Muscle of leg (tissue), 16 donors: ENCODE measurements at places on chromosomes 5 and 9. TPM values are rescaled to one million over a fixed set of nuclear protein-coding genes. Genes with fewer than 3 reads are reported as not detected.

The EGR1 gene
- total RNA-seq: 31.6 TPM

The PCDHB9 gene
- total RNA-seq: 1.3 TPM

The PRLR gene
- total RNA-seq: 1.1 TPM

The SLC35A4 gene
- total RNA-seq: 10.1 TPM

- no peak for DNase-seq
- H3K27me3 ChIP-seq: no peaks in the 10 kb centered on the region
- no peak overlapping the region for H3K4me3 ChIP-seq
- H3K36me3 ChIP-seq: no peaks in the 10 kb centered on the region
These were observed 46.6 kb upstream of the C5orf58 start for GRCh38 chr5:170186156-170186555.

DNA sequence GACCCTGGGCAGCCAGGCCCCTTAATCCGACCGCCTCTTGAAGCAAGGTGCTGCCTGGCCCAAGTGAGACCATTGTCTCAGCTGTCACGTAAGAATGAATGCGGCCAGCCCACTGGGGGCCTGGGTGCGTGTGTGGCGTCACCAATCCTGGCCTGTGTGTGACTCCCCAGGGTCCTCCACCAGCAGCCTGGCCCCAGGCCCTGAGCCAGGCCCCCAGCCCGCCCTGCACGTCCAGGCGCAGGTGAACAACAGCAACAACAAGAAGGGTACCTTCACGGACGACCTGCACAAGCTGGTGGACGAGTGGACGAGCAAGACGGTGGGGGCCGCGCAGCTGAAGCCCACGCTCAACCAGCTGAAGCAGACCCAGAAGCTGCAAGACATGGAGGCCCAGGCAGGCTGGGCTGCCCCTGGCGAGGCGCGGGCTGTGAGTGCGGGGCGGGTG, 124.2 kb downstream of the WNK2 start:
- no peaks in the 10 kb centered on the region for H3K27me3 ChIP-seq
- peaks cover 35% of the 10 kb centered on the region for H3K4me1 ChIP-seq
- H3K4me3 ChIP-seq: no peak overlapping the region
- no peak overlapping the region for H3K27ac ChIP-seq
- peaks cover 3% of the 10 kb centered on the region for H3K36me3 ChIP-seq
- no peak for DNase-seq

- DNase-seq: no peak
- no peaks in the 10 kb centered on the region for H3K36me3 ChIP-seq
- no peak overlapping the region for H3K4me3 ChIP-seq
- no peak overlapping the region for H3K27ac ChIP-seq
- H3K27me3 ChIP-seq: no peaks in the 10 kb centered on the region
These were observed 78.0 kb downstream of the HMHB1 start for GRCh38 chr5:143889986-143890385.

- H3K36me3 ChIP-seq: no peaks in the 10 kb centered on the region
- no peak for DNase-seq
- peaks cover 2% of the 10 kb centered on the region for H3K4me1 ChIP-seq
- H3K27ac ChIP-seq: no peak overlapping the region
These were observed 38.8 kb downstream of the FOXI1 start for GRCh38 chr5:170144286-170145023.

GRCh38 chr9:92763721-92764380, 782 bp downstream of the BICD2 start:
- peaks cover 55% of the 10 kb centered on the region for H3K4me1 ChIP-seq
- peak; percentile 47 for DNase-seq
- H3K27ac ChIP-seq: peak overlapping the region; percentile 51
- peaks cover 2% of the 10 kb centered on the region for H3K27me3 ChIP-seq
- H3K36me3 ChIP-seq: peaks cover 5% of the 10 kb centered on the region

GRCh38 chr5:28344836-28345433, 1306.5 kb upstream of the CDH9 start:
- no peaks in the 10 kb centered on the region for H3K4me1 ChIP-seq
- H3K27ac ChIP-seq: no peak overlapping the region
- H3K27me3 ChIP-seq: no peaks in the 10 kb centered on the region
- DNase-seq: peak; percentile 4
- H3K4me3 ChIP-seq: no peak overlapping the region

- DNase-seq: peak; percentile 74
- H3K27me3 ChIP-seq: no peaks in the 10 kb centered on the region
- peak overlapping the region; percentile 94 for H3K27ac ChIP-seq
- no peaks in the 10 kb centered on the region for H3K36me3 ChIP-seq
These were observed 89.8 kb downstream of the LIFR start for GRCh38 chr5:38466424-38467189.
